A549 treated with AZD2906 at 1 μM for 4 hours (cell line): ENCODE measurements at places on chromosomes 11 and 22. TPM values are rescaled to one million over a fixed set of nuclear protein-coding genes. Genes with fewer than 3 reads are reported as not detected.

OR56A1 gene
- not detected in 5 replicates for total RNA-seq

SLC35E4 gene
- total RNA-seq = 4.9 to 7.0 TPM (median 6.4 TPM) in 5 replicates

KRTAP5-2 gene
- not detected in 5 replicates for total RNA-seq

SERHL2 gene
- 0.17 to 0.45 TPM (median 0.28 TPM) in 5 replicates for total RNA-seq

RDX gene
- total RNA-seq = 91.4 to 151 TPM (median 121 TPM) in 5 replicates

CDC42BPG gene
- 1.3 to 1.8 TPM (median 1.5 TPM) in 5 replicates for total RNA-seq
